ENCODE measurements at places on chromosomes 12 and 14. TPM values are rescaled to one million over a fixed set of nuclear protein-coding genes. Genes with fewer than 3 reads are reported as not detected.

Gene MYH6
- not detected for total RNA-seq

Gene RGS6
- total RNA-seq = not detected

Gene SSTR1
- 0.11 TPM for total RNA-seq

Gene CISTR
- total RNA-seq = not detected

Gene SLC10A1
- not detected for total RNA-seq

Gene APOF
- total RNA-seq = not detected

Gene KLRC1
- not detected for total RNA-seq

Gene TMEM63C
- 0.86 TPM for total RNA-seq

Gene TOMM20L
- not detected for total RNA-seq

Gene ITGB7
- under 0.01 TPM for total RNA-seq

Gene KRT6B
- total RNA-seq = not detected

Gene PMEL
- 0.60 TPM for total RNA-seq

Gene TMTC3
- total RNA-seq = 22.0 TPM

All from dermis lymphatic vessel endothelial cell (primary cell).